ENCODE measurements at places on chromosomes 6 and 20. TPM values are rescaled to one million over a fixed set of nuclear protein-coding genes. Genes with fewer than 3 reads are reported as not detected.

COX4I2 gene
- 5.3 TPM for total RNA-seq

PPP1R16B gene
- total RNA-seq = 2.9 TPM

SYTL3 gene
- 1.9 TPM for total RNA-seq

DNA sequence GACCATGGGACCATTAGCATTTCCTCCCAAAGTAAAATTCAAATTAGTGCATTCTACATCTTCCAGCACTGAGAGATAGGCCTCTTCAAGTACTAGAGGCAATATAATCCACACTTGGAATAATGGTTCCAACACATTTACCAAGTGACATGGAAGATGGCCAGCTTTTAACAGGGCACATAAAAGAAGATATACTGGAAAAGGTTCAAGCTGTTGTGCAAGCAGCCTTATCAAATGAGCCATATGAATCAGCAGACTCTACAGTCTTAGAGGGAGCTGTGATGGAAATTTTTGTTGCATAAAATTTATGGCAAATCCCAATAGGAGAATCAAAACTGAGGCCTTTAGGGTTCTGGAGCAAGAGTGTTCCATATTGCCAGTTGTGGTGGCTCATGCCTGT lies 526.6 kb upstream of the IRAK1BP1 start:
- no peaks in the 10 kb centered on the region for H3K36me3 ChIP-seq
- H3K4me1 ChIP-seq = no peaks in the 10 kb centered on the region
- H3K27me3 ChIP-seq = no peaks in the 10 kb centered on the region

DNA sequence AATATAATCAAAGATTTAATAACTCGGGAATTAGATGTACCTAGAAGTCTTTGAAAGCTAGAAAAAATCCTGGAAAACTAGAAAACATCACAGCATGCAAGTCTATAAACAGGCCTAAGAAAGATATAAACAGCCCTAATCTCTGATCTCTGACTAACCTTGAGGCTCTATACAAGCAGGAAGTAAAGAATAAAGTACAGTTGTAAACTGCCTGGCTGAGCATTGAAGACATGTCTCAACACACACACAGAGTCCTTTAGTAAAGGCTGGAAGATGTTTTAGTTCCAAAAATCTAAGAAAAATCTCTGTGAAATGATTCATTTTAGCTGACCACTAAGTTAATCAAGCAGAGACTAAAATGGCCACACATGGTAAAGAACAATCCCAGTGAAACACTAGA lies 774.5 kb downstream of the EYS start:
- H3K4me1 ChIP-seq = no peaks in the 10 kb centered on the region
- no peak for DNase-seq

GRCh38 chr6:159943968-159944598 lies 24.8 kb upstream of the IGF2R start:
- H3K4me3 ChIP-seq = no peak overlapping the region
- DNase-seq = no peak
- no peaks in the 10 kb centered on the region for H3K36me3 ChIP-seq

DNA sequence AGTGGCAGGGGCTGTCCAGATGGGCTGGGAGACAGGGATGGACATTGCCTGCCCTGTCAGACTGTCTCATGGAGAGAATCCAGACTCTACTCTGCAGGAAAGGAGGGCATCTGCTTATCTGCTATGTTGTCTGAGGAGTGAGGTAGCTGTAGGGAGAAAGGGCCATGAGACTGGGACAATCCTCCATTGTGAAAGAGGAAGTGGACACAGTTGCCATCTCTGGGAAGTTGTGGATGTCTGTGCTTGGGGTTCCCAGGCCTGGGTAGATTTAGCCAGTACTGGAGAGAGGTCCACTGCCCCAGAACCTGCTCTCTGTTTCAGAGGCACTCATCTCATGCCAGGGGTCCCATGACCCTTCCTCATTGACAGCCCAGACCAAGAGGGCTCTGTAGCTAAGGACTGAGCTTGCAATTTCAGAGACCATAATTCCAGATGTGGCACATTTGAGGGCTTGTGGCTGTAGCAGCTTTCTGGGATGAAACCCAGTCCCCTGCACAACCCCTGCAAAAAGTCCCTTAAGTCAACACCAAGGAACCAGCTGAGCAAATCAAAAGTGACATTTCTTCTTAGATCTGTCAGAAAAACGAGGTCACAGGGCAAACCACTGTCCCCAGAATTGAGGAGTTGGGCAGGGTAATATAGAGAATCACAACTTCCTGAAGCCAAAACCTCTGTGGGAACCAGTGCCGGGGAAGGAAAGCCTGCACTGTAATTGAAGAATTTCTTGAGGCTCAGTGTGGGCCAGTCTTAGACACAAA lies 4.1 kb upstream of the SIRPG start:
- H3K27me3 ChIP-seq = no peaks in the 10 kb centered on the region
- no peaks in the 10 kb centered on the region for H3K4me1 ChIP-seq

NOTCH4 gene
- total RNA-seq = 12.6 TPM

DNA sequence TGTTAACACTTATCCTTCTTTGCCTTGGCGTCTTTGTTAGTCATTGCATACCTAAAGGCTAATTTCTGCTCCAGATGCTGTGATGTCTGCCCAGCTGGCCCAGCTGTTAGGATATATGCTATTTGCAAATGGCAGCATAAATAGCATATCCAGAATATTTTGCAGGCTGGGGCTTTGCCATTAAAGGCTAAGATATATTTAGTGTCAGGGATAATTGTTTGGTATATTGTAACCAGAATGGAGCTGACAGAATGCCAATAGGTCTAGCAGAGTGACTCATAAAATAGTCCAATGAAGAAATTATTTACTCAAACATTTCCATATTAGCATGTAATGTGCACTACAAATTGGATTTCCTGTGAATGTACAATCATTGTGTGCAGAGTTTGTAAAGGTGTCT lies 584.1 kb upstream of the FLRT3 start:
- no peak for DNase-seq
- no peaks in the 10 kb centered on the region for H3K27me3 ChIP-seq
- H3K36me3 ChIP-seq = no peaks in the 10 kb centered on the region
- H3K4me1 ChIP-seq = peaks cover 16% of the 10 kb centered on the region
- H3K27ac ChIP-seq = no peak overlapping the region

DNA sequence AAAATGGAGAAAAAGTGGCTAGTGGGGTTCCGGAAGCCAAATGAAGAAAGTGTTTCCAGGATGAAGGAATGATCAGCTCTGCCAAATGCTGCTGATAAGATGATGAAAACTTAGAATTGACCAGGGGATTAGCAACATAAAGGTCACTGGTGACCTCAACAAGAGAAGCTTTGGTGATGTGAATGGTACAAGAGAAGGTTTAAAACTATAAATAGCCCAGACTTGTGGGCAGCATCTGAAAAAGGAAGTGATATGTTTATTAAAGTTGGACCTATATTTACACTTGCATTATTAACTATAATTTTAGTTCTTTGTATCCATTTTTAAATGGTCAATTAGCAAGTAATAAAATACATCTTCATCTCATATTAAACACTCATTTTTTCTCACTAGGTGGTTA lies 45.1 kb downstream of the CGA start:
- no peak for DNase-seq
- H3K4me1 ChIP-seq = no peaks in the 10 kb centered on the region
- no peaks in the 10 kb centered on the region for H3K27me3 ChIP-seq
- H3K36me3 ChIP-seq = no peaks in the 10 kb centered on the region
- H3K27ac ChIP-seq = no peak overlapping the region

DNA sequence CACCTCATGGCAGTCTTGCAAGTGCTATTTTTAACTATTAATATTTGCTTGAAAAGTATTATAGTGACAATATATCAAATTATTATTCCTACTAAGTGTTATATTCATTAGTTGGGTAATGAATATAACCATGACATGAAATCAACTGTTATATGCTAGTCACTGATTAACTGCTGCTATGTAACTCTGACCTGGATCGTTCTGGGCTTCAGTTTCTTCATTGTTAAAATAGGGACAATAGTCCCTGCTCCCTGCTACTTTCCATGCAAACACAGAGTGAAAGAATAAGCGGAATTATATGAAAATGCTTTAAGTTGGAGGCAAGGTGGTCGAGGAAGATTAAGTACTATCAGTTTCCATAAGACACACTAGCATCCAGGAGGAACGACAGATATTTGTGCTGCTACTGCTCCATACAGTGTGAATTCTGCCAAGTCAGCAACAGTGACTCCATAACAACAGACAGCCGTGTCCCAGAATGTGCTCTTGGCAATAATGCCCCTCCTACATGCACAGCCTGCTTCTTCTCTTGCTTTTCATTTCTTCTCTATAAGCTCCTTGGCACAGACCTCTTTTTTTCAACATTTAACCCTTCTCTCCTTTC lies 107.2 kb downstream of the CHD6 start:
- peaks cover 52% of the 10 kb centered on the region for H3K4me1 ChIP-seq
- peak overlapping the region; percentile 65 for H3K27ac ChIP-seq
- H3K4me3 ChIP-seq = no peak overlapping the region
- DNase-seq = no peak

DNA sequence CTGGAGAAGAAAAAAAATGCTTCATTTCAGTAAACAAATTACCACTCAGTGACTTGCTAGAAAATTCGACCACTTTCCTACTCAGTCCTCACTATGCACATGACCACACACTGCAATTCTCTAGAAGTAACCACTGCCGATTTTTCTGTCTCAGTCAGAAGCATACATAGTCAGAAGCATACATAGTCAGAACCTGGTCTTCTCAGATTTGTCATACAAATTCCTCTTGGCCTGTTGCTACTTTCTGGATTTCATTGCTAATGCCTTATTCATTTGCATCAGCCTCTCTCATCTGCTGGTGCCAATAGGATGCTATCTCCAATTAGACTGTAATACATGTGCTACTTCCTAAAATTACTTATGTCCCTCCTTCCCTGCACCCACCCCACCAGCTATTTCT lies 10.2 kb upstream of the KIF16B start:
- H3K4me1 ChIP-seq = peaks cover 17% of the 10 kb centered on the region
- H3K4me3 ChIP-seq = no peak overlapping the region
- no peak for DNase-seq
- H3K27me3 ChIP-seq = no peaks in the 10 kb centered on the region
- H3K36me3 ChIP-seq = no peaks in the 10 kb centered on the region

KIF25 gene
- total RNA-seq = 0.20 TPM

- DNase-seq = no peak
- no peaks in the 10 kb centered on the region for H3K27me3 ChIP-seq
- H3K36me3 ChIP-seq = no peaks in the 10 kb centered on the region
- H3K4me1 ChIP-seq = no peaks in the 10 kb centered on the region
- H3K27ac ChIP-seq = no peak overlapping the region
These were observed 455.1 kb upstream of the HSF2 start for GRCh38 chr6:121944354-121944753.

LTB gene
- 0.69 TPM for total RNA-seq

DNA sequence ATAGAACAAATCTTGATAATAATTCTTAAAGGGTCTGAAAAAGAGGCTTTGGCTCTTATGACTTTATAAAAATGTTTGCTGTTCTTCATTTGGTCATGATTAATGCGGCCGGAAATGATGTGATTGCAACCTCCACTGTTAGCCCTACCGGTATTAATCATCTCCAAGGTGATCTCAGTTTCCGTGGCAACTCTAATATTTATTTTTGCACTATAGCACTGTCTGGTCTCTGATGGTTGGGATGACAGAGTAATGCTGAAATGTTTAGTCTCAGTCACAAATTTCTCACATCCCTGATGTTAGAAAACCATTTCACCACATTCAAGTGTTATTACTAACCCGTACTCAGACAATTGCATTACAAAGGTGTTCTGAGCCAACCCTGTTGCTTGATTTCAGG lies 87.4 kb downstream of the TMEM200A start:
- H3K4me1 ChIP-seq = no peaks in the 10 kb centered on the region
- H3K4me3 ChIP-seq = no peak overlapping the region
- no peaks in the 10 kb centered on the region for H3K36me3 ChIP-seq
- H3K27me3 ChIP-seq = no peaks in the 10 kb centered on the region
- no peak overlapping the region for H3K27ac ChIP-seq

GRCh38 chr6:72669324-72669723 lies 47.5 kb downstream of the KCNQ5 start:
- DNase-seq = no peak
- H3K27ac ChIP-seq = no peak overlapping the region
- no peak overlapping the region for H3K4me3 ChIP-seq

F13A1 gene
- total RNA-seq = 30.1 TPM

DNA sequence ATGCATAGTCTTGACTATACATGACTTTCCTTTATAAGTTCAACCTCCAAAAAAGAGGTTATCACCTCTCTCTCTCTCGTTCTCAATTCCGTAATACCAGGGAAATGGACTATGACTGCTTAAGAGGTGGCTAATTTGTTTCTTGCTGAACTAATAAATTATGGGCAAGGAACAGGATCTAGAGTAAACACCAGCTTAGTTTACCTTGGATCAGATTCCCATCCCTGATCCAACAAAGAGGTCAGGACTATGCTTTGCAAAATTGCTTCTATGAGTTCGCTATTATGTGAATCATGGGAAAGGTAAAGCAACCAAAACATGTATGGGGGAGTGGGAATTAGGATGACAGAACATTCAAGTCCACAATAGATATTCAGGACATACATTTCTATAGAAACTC lies 630.7 kb downstream of the HACE1 start:
- no peaks in the 10 kb centered on the region for H3K36me3 ChIP-seq
- no peaks in the 10 kb centered on the region for H3K4me1 ChIP-seq
- DNase-seq = no peak
- no peak overlapping the region for H3K27ac ChIP-seq
- H3K4me3 ChIP-seq = no peak overlapping the region

- H3K4me3 ChIP-seq = peak overlapping the region; percentile 72
- peaks cover 4% of the 10 kb centered on the region for H3K4me1 ChIP-seq
- peak; percentile 68 for DNase-seq
- peak overlapping the region; percentile 65 for H3K27ac ChIP-seq
These were observed 96.5 kb downstream of the HFE start for GRCh38 chr6:26183581-26184366.

NANP gene
- total RNA-seq = 2.2 TPM

- no peak for DNase-seq
- peaks cover 8% of the 10 kb centered on the region for H3K36me3 ChIP-seq
- peaks cover 33% of the 10 kb centered on the region for H3K4me1 ChIP-seq
- no peaks in the 10 kb centered on the region for H3K27me3 ChIP-seq
- peak overlapping the region; percentile 94 for H3K4me3 ChIP-seq
- H3K27ac ChIP-seq = peak overlapping the region; percentile 95
These were observed 640 bp downstream of the NFS1 start for GRCh38 chr20:35698298-35699126.

DNA sequence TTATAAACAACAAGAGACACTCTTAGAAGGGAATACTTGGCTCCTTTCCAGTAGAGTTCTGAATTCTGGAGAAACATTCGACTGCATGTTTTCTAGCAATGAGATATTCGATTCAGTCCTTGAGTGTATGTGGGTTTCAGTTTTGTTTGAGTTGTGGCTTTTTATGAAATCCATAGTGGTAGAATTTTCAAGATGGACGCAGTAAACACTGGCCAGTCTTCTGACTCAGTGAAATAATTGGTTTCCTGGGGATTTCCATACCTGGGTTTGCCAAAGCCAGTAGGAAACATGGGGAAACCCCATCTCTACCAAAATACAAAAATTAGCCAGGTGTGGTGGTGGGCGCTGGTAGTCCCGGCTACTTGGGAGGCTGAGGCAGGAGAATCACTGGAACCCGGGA lies 273.5 kb upstream of the PLCB4 start:
- DNase-seq = no peak
- H3K27ac ChIP-seq = no peak overlapping the region
- no peaks in the 10 kb centered on the region for H3K36me3 ChIP-seq
- no peaks in the 10 kb centered on the region for H3K4me1 ChIP-seq
- no peak overlapping the region for H3K4me3 ChIP-seq
- no peaks in the 10 kb centered on the region for H3K27me3 ChIP-seq

Data from psoas muscle (tissue), 8 donors.